Dorsolateral prefrontal cortex (tissue), 122 donors: ENCODE measurements at places on chromosomes 3 and 15. TPM values are rescaled to one million over a fixed set of nuclear protein-coding genes. Genes with fewer than 3 reads are reported as not detected.

FOXB1 gene
- total RNA-seq = not detected

CPLX3 gene
- total RNA-seq = 7.4 TPM

GOLGA6L22 gene
- total RNA-seq = not detected

AP4E1 gene
- total RNA-seq = 8.9 TPM

BMF gene
- total RNA-seq = 1.6 TPM

OR4M2 gene
- total RNA-seq = not detected

PRSS50 gene
- total RNA-seq = not detected

CHRNB4 gene
- total RNA-seq = not detected

CD200 gene
- 50.0 TPM for total RNA-seq

TRIM69 gene
- 66.7 TPM for total RNA-seq

ANKDD1A gene
- total RNA-seq = 36.3 TPM

KCNMB3 gene
- 2.7 TPM for total RNA-seq

CFAP100 gene
- total RNA-seq = 2.6 TPM

C3orf85 gene
- total RNA-seq = not detected

ABCC5 gene
- total RNA-seq = 125 TPM

MTMR10 gene
- 64.0 TPM for total RNA-seq
